ENCODE measurements at places on chromosomes 3 and 15.

DNA sequence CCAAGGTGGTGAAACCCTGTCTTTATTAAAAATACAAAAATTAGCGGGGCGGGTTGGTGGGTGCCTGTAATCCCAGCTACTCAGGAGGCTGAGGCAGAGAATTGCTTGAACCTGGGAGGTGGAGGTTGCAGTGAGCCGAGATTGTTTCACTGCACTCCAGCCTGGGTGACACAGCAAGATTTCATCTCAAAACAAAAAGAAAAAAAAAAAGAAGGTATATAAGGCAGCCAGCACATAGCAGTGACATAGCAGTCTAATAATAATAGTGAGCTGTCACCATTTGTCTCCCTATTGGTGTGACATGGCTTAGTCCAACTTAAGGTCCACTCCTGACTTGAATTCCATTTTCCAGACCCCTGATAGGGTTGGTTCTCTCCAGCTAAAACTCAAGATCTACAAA lies 8.8 kb upstream of the LACTB start:
- no peak for DNase-seq

DNA sequence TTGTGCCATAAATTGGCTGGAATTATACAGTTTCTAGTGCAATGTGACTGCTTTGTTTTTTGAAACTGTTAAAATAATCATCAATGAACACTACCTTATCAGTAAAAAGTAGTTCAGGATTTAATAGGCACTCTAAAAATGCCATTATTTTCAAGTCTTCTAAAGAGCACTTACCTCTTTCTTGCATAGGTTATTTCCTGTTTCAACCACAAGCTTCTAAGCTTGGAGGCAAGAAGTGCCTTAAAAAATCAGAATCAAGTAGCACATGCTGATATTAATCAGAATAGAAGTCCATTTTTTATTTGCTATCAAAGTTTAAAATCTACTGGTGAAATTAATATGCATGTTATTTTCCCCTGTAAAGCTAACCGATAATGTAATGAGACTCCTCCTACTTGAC lies 991.6 kb downstream of the CADM2 start:
- DNase-seq: no peak

DNA sequence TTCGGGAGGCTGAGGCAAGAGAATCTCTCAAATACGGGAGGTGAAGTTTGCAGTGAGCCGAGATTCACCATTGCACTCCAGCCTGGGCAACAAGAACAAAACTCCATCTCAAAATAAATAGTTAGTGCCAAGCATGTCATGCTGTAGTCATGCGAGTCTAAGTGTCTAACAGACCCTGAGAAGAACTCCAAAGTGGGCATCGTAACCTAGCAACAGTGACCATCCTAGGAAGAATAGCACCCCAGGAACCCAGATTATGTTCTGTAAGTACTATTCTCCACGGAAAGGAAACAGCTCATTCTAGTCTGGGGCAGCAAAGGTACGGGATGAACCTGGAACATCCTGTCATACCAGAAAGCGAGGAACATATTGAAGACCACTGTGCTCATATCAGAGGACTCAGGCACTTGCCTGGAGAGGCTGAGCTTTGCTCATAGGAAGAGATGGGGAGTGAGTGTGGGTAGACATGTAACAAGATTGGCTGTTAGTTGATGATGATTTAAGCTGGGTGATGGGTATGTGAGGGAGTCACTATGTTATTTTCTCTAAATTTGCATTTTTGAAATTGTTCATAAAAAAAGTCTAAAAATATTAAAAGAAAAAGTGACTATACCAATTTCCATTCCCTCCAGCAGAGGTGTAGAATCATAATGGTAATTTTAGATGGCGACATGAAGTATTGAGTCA lies 31.7 kb downstream of the BCL2L10 start:
- no peak for DNase-seq

GRCh38 chr15:46646490-46646889 lies 1011.7 kb downstream of the SQOR start:
- no peak for DNase-seq

GRCh38 chr15:73346735-73347312 lies 21.9 kb downstream of the HCN4 start:
- peak; percentile 40 for DNase-seq

DNA sequence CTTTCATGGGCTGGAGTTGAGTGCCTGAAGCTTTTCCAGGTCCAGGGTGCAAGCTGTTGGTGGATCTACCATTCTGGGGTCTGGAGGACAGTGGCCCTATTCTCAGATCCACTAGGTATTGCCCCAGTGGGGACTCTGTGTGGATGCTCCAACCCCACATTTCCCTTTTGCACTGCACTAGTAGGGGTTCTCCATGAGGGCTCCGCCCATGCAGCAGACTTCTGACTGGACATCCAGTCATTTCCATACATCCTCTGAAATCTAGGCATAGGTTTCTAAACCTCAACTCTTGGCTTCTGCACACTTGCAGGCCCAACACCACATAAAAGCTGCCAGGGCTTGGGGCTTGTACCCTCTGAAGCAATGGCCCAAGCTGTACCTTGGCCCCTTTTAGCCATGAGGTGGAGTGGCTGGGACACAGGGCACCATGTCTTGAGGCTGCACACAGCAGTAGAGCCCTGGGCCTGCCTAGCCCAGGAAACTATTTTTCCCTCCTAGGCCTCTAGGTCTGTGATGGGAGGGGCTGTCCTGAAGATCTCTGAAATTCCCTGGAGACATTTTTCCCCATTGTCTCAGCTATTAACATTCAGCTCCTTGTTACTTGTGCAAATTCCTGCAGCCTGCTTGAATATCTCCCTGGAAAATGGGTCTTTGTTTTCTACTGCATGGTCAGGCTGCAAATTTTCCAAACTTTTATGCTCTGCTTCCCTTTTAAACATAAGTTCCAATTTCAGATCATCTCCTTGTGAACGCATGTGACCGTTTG lies 6.0 kb upstream of the HACD2 start:
- no peak for DNase-seq

DNA sequence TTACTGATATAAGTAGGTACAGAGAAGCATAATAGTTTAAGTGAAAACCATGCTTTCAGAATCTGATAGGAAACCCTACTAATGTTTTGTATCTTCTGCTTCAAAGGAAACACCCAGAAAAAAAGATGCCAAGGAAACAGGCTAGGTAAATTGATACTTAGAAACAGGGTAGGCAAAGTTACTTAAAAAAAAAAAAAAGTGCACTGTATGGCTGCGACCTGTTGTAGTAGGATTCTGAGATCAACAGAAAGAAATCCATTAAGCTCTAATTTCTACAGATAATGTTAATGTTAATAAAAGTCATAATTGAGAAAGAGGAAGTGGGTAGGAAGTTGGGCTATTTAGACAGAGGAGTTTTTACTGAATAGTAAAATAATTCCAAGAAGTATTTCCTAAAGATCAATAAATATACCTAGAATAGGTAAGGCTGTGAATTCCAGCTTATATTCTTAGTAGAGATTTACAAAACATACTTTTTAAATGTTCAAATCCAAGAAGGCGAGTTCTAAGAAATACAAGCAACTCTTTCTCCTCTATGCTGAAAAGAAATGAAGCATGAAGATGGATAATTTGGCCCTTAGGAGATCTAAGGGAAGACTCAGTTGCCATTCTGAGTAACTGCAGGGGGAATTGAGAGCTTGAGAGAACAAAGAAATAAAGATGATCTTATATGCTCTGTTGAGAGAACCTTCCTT lies 24.1 kb upstream of the STT3B start:
- DNase-seq: no peak

DNA sequence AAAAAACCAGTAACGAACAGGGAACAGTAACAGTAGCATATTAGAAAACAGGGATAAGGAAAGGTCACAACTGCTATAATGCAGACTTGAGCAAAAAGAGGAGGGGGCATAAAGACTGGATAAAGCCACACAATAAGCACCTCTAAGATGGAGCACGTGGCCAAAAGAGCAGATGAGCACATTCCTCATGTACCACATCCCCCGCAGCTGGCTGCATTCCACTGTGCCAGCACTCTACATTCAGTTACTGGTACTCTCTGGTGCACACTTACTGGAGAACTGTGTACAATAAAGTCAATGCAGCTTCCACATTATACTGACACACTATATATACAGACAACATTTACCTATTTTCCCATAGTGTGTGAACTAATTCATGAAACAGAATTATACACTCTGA lies 64.7 kb downstream of the UBE3A start:
- DNase-seq: no peak

- no peak for DNase-seq
Observed at GRCh38 chr3:57826952-57827723, 71.0 kb downstream of the SLMAP start.

DNA sequence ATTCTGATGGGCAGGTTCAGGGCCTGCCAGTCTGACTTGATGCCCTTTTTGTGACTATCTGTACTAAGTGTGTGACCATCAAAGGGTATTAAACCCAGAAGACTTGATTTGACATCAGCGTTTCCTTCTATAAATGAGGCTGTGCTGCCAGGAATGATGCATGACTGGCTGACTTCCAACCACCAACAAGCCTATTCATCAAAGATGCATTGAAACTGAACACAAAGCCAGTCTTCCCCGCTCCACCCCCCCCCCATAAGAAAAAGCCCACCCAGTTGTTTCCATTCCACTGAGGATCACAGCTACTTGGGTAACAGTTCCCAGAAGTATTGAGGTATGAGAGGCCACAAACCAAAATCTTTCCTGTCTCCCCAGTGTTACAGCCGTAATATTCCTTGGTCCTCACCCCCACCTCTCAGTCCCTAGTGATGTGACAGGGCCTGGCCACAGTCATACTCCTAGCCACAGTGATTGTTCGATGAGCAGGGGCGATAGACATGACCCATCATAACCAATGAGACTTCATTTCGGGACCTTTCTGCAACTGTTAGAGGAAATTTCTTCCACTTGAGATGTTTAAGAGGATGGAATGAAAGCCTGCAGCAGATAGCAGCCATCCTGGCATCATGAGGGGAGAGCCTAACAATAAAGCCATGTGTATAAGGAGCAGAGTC lies 22.6 kb downstream of the SH3BP5 start:
- no peak for DNase-seq

DNA sequence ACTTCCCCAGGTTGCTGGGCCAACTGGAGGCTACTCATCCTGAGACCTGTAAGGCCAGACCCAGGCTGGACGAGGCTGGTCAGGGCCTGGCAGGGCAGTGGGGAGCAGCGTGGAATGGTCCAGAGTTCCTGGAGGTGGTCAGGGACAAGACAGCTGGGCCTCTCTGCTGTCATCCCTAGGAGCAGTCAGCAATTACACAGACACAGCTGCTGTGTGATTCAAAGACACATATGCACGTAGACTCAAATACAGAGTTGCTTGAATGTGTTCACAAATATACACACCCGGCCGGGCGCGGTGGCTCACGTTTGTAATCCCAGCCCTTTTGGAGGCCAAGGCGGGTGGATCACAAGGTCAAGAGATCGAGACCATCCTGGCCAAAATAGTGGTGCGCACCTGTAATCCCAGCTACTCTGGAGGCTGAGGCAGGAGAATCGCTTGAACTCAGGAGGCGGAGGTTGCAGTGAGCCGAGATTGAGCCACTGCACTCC lies 1.5 kb upstream of the CD276 start:
- no peak for DNase-seq

DNA sequence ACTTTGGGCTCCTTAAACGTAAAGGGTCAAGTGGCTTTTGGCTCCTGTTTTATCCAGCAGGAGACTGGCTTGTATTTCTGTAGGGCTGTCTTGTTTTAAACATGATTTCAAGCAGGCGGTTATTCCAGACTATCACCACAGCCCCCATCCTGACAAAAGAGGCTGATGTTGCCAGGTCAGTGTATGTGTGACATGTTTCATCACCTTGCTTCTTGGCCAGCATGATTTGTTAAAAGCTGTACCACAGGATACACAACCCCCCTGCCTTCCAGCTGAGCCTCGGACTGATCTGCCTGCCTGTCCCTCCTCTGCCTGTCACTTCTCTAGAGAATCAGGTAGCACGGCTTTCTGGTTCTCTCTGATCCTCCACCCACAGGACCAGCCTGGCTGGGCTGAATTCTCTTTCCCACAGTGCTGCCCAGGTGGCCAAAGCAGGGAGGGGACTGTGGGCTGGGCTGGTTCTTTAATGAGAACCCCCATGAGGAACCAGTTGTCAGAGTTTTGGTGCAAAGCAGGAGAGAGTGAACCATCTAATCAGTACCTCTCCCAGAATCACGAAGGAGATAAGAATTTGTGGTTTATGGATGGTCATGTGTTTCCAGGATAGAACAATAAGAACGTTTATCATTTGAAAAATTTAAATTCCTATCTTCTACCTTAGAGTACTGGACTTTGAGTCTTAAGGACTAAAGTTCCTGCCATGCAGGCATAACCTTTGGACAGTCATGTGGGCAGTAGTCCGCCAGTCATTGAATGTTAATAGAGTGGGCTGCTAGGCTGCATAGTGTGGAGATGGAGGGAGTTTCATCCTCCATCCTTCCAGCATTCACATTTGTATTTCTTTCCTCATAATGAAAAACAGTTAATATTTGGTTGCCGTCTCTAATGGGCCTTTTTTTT lies 8.8 kb downstream of the ABHD6 start:
- DNase-seq: no peak

- no peak for DNase-seq
Observed at GRCh38 chr15:53911431-53911830, 66.8 kb upstream of the UNC13C start.

- DNase-seq: no peak
Observed at GRCh38 chr3:127263586-127264231, 24.1 kb downstream of the PRR20G start.

- no peak for DNase-seq
Observed at GRCh38 chr3:16290827-16291196, 25.8 kb downstream of the OXNAD1 start.

- no peak for DNase-seq
Observed at GRCh38 chr15:58241872-58242271, 103.7 kb downstream of the AQP9 start.

DNA sequence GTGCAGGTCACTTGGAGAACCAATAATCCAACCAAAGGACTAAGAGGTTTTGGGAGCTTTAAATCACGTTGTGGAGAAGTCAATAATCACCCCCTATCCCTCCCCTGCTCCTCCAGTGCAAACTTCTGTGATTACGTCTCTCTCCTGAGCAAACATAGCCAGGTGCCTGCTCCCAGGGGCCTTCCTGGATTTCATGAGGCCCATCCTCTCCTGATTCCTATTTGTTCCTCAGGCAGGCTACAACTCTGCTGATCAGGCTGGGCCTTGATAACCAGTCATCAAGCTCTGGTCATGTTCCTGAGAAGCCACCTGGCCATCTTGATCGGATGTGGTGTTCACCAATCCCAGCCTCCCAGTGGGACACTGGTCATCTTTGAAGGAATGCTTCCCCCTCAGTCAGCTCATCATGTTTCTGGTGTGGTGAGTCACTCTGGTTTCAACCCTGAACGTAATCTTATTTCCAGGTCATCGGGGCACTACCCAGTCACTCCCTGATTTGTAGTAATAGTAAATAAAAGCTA lies 2.9 kb upstream of the ZNF710 start:
- no peak for DNase-seq

Measured in stimulated activated CD8-positive, alpha-beta memory T cell treated with anti-CD3 and anti-CD28 coated beads, Interleukin-7, amount 100 ng/mL, for 1 hour (primary cell).